ENCODE measurements at places on chromosomes 1 and 21. TPM values are rescaled to one million over a fixed set of nuclear protein-coding genes. Genes with fewer than 3 reads are reported as not detected.

GRCh38 chr1:66177510-66177909, 356.4 kb upstream of the SGIP1 start:
- H3K27me3 ChIP-seq: no peaks in the 10 kb centered on the region
- H3K4me1 ChIP-seq: no peaks in the 10 kb centered on the region
- no peak for DNase-seq
- no peak overlapping the region for H3K4me3 ChIP-seq
- no peak overlapping the region for H3K27ac ChIP-seq

DNA sequence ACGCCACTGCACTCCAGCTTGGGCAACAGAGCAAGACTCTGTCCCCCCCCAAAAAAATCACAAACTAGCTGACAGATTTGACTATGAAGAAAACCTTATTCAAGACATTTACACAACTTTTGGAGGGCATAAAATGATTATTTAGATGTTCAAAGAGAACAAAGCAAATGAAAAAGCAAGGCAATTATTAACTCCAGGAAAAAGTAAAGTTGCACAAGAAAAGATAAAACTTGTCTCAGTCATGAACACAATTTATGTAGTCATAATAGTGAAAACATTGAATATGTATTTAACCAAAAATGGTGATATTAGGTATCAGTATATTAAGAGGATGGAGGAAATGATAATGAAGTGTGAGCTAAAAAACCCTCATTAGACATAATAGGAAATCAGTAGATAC, 11.9 kb upstream of the TARDBP start:
- H3K27me3 ChIP-seq: no peaks in the 10 kb centered on the region
- no peaks in the 10 kb centered on the region for H3K4me1 ChIP-seq
- H3K27ac ChIP-seq: no peak overlapping the region
- no peaks in the 10 kb centered on the region for H3K36me3 ChIP-seq

DNA sequence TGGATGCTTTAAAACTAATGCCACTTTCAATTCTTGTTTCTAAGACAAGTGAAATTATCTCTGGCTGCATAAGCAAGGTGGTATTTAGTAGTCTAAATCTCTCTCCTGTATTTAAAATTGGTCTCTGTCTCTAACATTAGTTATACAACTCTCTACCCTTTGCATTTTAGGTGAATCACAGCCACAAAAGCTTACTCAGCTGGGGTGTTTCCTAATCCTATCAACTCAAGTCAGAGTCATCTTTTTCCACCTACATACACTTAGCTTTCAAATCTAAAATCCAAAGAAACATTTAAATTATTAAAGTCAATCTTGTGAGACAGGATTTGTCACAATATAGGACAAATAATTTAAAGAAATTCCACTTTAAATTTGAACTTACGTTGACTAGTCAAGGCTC, 255.1 kb upstream of the CXADR start:
- H3K27ac ChIP-seq: no peak overlapping the region
- DNase-seq: no peak
- H3K4me3 ChIP-seq: no peak overlapping the region
- no peaks in the 10 kb centered on the region for H3K4me1 ChIP-seq
- H3K36me3 ChIP-seq: no peaks in the 10 kb centered on the region
- no peaks in the 10 kb centered on the region for H3K27me3 ChIP-seq

GRCh38 chr1:95022644-95022926, 50.2 kb downstream of the ALG14 start:
- H3K27ac ChIP-seq: no peak overlapping the region
- no peaks in the 10 kb centered on the region for H3K36me3 ChIP-seq
- no peak overlapping the region for H3K4me3 ChIP-seq

DNA sequence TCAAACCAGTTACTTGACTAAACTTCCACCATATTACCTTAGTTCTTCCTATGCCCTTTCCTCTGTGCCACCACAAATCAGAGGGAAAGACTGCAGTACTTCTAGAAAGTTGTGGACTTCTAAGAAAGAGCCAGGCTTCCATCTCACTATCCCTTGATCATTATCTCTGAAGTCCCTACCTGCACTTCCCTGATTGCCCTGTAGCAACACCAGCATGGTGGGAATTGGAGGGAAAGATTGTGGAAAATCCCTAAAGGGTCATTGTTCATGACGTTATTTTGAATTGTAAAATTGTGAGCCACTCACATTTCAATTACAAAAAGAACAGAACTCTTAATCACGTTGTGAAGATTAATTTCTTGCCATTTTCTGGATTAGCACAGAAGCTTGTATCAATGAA, 23.4 kb upstream of the KIAA1614 start:
- no peaks in the 10 kb centered on the region for H3K36me3 ChIP-seq
- no peak overlapping the region for H3K4me3 ChIP-seq
- H3K27ac ChIP-seq: no peak overlapping the region
- H3K4me1 ChIP-seq: no peaks in the 10 kb centered on the region

DNA sequence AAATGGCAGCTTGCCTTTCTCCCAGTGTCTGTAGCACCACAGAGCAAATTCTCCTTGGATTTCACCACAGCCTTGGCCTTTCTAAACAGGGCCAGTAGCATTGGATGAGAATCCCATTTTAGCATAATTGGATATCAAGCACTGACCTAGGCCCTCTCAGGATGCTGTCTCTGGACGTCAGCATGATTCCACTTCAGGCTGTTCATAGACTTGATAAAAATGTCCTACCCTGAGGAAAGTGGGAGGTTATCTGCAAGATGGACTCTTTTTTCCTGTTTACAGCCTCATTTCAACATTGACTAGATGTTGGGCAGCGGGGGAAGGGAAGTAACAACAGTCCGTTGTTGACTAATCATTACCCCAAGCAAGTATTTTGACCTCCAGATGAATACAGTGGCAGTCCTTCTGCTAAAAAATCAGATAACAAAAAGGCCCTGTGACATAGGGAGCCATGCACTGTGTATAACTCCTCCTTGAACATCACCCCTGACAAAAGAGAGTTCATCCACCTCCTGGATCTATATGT, 5.2 kb downstream of the NPL start:
- no peak overlapping the region for H3K4me3 ChIP-seq
- DNase-seq: no peak
- H3K27me3 ChIP-seq: no peaks in the 10 kb centered on the region

The RAB42 gene
- not detected for total RNA-seq
